ENCODE measurements at places on chromosomes 1 and 21.

GRCh38 chr1:64681043-64681442 is 63.8 kb upstream of the RAVER2 start:
- no peak for DNase-seq

DNA sequence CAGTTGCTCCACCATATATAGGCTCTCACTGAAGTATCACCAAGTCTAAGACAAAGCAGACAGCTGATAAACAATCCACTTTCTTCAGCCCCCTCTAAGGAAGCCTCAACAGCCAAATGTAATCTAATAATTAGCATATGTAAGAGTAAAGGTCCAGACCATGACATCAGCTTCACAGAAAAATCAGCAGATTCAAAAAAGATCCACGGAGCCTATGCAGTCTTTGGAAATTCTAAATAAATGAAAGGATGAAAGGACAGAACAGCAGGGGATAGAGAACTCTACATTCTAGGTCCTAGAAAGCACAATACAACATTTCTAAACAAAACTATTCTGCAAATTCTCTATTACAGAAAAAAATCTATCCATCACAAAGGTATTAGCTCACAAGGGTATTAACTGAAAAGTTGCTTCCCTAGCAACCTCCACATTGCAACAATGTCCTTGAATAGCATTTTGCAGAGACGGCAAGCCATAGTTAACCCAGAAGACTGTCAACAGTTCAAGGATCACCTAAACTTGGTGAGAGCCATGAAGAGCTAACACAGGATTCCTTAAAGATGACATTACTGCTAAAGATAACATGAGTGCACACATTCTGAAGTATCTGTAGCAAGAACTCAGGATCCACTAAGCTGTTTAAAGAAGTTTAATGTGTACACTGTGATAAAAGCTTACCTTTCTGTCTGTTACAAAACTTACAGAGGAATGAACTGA is 74.3 kb downstream of the SIPA1L2 start:
- no peak for DNase-seq

DNA sequence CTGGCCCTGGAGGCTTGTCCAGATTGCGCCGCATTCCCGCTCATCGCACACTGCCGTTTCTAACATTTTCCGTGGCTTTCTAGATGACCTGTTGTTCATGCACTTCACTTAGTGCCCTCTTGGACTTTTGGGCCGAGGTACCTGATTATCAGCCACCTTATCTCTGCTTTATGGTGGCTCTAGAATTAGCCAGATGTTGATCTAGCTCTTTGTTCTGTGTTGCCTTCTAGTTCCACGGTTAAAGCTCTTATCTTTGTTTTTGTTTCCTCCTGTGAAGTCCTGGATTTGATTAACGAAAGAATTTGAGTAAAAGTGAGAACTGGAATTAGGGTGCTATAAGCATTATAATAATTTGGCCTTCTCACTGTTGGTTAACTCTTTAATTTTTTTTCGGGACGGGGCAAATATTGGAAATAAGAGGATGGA is 945 bp downstream of the RNPEP start:
- DNase-seq: no peak

DNA sequence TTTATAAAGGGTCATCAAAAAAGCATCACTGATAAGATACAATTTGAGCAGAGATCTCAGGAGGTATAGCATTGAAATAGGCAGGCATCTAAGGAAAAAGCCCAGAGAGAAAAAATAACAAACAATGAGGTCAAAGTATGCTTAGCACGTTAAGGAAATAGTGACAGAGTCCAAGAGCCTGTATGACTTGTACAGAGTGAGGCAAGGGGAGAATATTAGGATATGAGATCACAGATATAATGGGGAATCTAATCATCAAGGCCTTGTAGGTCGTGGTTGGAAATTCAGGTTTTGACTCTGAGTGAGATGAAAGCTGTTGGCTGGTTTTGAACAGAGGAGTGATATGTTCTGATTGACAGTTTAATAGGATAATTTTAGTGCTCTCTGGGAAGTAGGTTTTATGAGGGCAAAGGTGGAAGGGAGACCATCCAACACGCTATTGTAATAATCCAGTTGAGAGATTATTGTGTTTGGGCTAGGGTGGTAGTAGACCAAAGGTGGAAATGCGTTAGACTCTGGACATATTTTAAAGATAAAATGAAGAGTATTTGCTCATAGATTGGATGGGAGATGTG is 644.6 kb upstream of the TMPRSS15 start:
- DNase-seq: no peak

DNA sequence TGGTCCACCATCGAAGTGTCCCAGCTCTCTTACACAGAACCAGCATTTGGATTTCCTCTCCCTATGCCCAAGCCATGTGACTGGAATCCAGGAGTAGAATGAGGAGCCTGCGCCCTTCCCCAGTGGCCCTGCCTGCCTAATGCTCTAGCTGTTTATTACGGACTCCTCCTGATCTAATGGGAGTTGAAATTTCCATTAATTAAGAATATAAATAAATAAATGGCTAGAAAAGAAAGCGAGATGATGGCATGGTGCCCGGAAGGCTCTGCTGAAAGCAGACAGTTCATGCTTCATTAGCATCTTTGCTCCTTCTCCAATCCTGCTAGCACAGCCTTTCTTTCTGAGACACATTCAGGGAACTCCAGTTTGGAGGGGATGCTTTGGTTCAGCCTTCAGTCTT is 216.2 kb downstream of the SEC16B start:
- DNase-seq: no peak

- DNase-seq: no peak
Measured at GRCh38 chr1:161241682-161242081, 3.7 kb upstream of the NR1I3 start.

- no peak for DNase-seq
Measured at GRCh38 chr1:17877316-17877715, 122.2 kb downstream of the ACTL8 start.

DNA sequence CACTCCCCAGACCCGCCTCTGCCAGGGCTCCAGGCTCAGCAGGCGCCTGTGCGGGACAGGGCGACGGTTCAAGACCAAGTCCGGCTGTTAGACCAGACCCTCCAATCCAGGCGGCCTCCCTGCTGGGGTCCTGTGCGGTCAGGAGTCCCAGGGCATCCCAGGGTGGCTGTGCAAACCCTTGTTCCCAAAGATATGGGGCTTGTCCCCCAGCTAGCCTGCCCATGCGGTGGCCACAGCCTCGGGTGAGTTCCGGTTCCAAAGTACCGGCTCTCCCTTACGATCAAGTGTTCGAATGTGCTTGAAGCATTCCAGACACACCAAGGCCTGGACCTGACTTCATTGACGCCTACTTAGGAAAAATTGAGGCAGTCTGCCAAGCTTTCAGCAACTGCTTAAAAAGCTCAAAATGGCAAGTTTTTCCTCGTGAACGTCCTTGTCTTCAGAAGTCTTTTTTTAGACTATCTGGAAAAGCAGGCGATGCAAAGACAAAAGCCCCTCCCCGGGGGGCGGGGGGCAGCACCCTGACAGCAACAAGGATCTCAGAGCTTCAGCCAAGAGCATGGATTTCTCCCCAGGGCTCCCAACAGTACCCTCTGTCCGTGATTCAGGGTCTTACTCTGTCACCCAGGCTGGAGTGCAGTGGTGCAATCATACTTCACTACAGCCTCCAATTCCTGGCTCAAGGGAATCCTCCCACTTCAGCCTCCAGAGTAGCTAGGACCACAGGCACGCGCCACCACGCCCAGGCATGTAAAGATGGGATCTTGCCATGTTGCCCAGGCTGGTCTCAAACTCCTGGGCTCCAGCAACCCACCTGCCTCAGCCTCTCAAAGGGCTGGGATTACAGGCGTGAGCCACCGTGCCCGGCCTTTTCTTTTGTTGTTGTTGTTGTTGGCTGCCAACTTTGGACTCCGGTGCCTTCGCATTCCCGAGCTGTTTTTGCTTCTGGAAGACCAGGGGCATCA is 2.3 kb downstream of the FAAP20 start:
- DNase-seq: no peak

DNA sequence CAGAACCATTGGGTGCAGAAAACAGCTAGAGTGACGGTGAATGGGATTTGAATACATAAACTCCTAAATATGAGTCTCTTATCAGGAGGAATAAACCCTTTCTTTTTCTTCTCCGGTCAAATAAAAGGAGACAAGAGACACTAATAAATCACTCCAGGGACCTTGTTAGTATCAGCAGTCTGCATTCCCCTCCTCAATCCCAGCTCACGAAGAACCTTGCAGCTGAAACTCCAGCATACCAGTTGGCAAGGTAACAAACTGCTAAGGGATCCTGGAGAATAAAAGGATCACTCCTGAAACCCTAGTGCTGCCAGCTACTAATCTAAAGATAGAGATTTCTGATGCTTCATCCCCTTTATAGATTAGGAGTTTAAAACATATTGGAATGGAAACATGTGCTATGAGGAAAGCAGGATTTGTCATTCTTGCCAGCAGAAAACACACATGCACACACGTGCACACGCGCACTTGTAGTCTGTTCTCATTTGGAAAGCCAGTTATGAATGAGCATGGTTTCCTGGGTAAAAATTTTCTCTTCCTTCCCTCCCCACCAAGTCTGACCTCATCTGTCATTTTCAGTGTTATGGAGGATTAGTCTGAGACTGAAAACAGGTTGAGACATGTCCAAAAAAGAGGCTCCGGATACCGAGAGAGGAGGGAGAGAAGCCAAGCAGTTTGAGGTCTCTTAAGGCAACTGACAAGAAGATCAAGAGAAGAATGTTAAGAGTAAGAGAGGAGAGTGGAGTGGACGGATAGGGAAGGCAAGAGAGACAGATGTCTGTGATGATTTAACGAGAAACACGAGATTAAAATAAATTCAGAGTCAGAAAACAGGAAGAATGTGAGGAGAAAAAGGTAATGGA is 10.9 kb downstream of the IER5 start:
- peak; percentile 39 for DNase-seq

GRCh38 chr1:32073299-32074229 is 825 bp downstream of the TMEM39B start:
- DNase-seq: no peak

DNA sequence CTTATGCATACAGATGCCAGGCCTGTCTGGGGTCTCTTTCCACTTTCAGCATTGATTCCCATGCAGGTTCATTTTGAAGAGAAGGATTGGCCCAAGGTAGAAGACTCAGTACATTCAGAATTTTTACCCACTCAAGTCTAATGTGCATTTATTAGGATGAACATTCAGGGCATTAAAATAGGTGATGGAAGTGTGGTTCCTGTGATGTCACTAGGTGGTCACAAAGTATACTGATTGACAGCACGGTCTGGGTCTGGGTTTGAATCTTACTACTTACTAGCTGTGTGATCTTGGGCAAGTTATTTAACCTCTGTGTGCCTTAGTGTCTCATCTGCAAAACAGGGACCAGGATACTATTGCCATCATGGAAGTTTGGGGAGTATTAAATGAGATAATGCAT is 711 bp upstream of the ZNF648 start:
- DNase-seq: no peak

DNA sequence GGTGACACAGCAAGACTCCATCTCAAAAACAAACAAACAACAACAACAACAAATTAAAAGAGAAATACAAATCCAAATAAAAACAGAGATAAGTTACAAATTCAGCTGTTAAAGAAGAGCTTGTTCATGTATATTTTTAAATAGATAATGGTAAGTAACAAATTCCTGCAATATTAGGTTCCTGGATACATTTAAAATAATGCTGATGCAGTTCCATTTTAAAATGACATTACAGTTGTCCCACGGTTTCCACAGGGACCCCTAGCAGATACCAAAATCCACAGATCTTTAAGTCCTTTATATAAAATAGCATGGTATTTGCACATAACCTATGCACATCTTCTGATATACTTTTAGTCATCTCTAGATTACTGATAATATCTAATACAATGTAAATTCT is 61.5 kb downstream of the ABL2 start:
- DNase-seq: no peak

GRCh38 chr21:31733551-31734149 is 1.7 kb upstream of the SCAF4 start:
- no peak for DNase-seq

GRCh38 chr1:152817309-152817708 is 5.5 kb downstream of the LCE1B start:
- no peak for DNase-seq

- no peak for DNase-seq
Measured at GRCh38 chr1:39088658-39089057, 62.5 kb downstream of the NDUFS5 start.

DNA sequence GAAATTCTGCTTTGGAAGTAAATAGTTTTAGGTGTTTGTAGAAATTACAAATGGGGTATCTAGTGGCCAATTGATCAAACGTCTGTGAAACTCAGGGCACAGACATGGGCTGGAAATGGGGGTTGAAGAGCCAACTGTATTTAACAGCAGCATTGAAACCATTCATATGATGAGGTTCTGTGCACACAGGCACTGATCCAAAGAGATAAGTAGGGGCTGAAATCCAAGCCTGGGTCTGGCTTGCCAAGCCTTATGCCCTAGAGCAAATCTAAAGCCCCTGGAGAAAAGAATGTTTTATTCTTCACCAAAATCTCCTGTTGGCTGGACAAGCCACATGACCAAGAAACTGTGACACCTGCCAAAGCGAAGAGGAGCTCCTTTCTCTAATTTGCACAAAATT is 67.6 kb upstream of the ST6GALNAC5 start:
- DNase-seq: no peak

- no peak for DNase-seq
Measured at GRCh38 chr1:2237773-2238172, 9.7 kb downstream of the SKI start.
